ENCODE measurements at places on chromosomes 4 and X.
A peak's percentile ranks its signal among the peaks of the same experiment; 100 is the strongest.

GRCh38 chr4:27861381-27861787 lies 1000.7 kb downstream of the STIM2 start:
- DNase-seq: no peak

DNA sequence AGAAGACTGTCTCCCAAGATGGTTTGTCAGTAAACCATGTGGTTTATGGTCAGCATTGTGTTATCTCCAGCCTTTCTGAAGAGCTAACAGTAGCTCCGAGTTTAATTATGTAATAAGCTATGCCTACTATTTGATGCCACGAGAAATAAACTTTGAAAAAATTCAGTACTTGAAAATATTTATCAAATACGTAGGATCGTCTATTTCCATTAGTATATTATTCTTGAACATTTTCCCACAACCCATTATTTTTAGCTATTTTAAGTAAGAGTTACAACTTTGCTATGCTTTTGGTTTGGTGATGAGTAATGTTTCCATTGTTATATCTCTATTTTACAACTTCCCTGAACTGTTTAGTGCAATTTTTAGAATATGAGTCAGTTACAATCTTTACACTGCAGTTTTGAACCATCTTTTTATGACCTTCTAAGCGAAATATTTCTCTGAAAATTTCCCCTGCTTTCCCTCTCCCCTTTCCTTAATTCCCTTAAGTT lies 44.5 kb upstream of the TRIM2 start:
- DNase-seq: no peak

GRCh38 chr4:121266982-121267381 lies 102.9 kb upstream of the TNIP3 start:
- no peak for DNase-seq

GRCh38 chrX:51148848-51149247 lies 183.8 kb upstream of the NUDT10 start:
- DNase-seq: no peak

- no peak for DNase-seq
These were observed 247.7 kb downstream of the ANKRD50 start for GRCh38 chr4:124464836-124465235.

DNA sequence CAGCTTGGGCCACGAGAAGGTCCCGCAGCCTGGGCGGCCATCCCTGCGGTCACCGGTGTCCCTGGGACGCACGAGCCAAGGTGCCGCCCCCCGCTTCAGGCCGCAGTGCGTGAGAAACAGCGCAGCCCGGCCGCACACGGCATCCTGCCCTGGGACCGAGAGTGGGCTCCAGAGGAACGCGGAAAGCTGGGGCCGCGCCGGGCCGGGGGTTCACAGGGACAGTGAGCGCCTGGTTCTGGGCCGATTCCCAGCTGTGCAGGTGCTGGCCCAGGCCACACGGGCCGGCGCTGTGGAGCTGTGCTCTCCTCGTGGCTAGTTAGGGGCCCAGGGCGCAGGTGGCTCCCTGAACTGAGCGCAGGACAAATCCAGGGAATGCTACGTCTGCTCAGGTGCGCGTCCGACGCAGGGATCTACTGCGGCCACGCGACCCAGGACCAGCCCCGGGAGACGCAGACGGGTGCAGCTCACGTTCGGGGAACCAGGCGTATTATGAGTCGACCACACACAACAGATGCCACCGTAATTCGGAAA lies 25.8 kb upstream of the GTPBP6 start:
- no peak for DNase-seq

DNA sequence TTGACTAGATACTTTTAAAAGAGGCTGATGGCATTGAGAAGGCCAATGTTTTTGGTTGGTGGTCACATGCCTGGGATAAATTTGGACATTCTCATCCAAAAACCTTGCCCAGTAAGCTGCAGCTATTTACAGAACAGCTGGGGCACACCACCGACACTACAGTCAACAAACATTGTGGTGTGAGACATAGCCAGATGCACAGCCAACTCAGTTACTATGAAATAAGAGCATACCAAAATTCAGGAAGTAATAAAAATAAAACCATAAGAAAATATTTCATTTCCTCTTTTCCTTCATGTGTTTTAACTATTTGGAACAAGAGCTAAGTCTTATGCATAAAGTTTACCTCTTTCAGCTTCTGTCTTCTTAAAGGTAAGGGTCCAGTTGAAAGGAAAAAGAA lies 8.8 kb downstream of the PPM1K start:
- DNase-seq: no peak

GRCh38 chr4:2745981-2746806 lies 9.9 kb downstream of the TNIP2 start:
- DNase-seq: peak; percentile 88

- DNase-seq: no peak
These were observed 68.9 kb downstream of the RAB28 start for GRCh38 chr4:13415068-13415785.

GRCh38 chrX:115067812-115068211 lies 50.4 kb upstream of the IL13RA2 start:
- no peak for DNase-seq

- no peak for DNase-seq
These were observed 514.7 kb downstream of the CENPC start for GRCh38 chr4:67030636-67031035.

DNA sequence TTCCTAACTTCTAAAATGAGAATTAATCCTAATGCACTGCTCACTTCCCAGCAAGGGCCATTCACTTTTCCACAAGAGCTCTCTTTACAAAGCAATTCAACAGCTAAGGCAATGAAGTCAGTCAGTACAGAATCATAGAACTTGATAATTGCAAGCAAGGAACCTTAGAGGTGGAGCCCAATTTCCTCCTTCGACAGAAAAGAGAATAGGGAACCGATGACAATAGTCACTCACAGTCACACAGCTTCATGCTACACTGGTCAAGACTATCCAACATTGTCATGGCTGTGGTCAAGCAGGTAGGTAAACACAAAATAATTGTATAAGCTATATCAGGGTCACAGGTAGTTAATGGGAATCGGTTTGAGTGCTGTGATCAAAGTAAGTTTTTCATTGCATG lies 90.0 kb downstream of the ELOVL6 start:
- DNase-seq: no peak

DNA sequence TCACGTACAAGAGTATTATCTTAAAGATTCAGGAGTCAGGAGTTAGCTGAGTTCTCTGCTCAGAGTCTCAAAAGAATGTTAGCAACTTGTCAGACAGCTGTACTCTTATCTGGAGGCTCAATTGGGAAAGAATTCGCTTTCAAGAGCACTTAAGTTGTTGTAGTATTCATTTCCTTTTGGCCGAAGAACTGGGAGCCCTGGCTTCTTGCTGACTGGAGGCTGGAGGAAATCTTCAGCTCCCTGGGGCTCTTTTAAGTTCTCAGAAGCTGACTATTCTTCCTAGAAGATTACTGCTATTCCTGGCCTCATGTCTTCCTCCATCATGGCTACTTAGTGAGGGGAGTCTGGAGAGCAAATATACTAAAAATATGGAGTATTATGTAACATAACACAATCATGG lies 587.2 kb downstream of the EPHA5 start:
- no peak for DNase-seq

- DNase-seq: peak; percentile 50
These were observed 6.5 kb downstream of the ZNF185 start for GRCh38 chrX:152904151-152905080.

- no peak for DNase-seq
These were observed 107.4 kb downstream of the HNRNPD start for GRCh38 chr4:82266345-82266744.

GRCh38 chrX:70168238-70169188 lies 8.8 kb upstream of the DGAT2L6 start:
- no peak for DNase-seq

DNA sequence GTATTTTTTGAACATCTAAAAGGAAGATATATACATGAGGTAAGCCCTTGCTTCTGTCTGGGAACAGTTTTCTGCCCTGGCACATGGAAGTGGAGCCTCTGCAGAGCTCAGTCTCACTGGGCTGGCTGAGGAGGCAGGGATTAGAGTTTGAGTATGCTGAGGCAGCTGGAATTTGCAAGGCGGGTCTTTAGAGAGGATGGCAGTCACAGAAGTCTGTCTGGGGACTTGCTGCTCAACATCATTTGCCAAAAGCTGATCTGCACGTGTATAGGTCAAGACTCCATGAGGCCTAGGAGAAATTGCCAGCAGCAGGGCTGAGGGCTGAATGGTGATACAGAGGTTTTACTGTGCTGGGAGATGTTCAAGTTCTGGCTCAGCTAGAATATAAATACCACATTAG lies 163.6 kb upstream of the ANK2 start:
- DNase-seq: no peak

DNA sequence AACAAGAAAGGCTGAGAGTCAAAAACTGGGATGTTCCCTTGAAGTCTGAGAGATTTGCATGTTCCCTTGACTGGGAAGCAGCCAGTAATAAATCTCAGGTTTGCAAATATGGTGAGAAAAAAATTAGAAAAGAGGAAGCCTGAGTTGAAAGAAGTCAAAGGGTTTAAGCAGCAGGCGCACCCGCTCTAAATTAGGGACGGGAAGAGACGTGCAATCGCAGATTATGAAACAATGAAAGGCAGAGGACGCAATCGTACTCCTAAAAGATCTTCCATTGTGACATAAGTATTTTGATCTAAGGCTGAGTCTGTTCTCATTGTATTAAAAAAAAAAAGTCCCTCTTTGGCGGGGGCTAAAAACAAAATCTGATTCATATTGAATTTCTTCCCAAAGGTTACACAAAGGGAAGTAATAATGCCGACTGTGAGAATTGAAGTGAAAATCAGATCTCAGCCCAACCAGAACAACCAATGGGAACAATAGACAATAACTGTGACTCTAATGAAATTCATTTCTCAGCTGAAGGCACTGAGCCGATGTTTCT lies 28.2 kb downstream of the SAT1 start:
- no peak for DNase-seq
